Skin of body (tissue), 3 donors: ENCODE measurements at places on chromosomes 5 and 9. TPM values are rescaled to one million over a fixed set of nuclear protein-coding genes. Genes with fewer than 3 reads are reported as not detected.

ANKRD55 gene
- total RNA-seq, result 0.30 TPM

PCDHGA3 gene
- total RNA-seq, result 1.6 TPM

CDX1 gene
- 0.49 TPM for total RNA-seq

PLAC8L1 gene
- not detected for total RNA-seq

EGFLAM gene
- 22.2 TPM for total RNA-seq

CDH10 gene
- 0.79 TPM for total RNA-seq

PCDHB14 gene
- total RNA-seq, result 3.8 TPM

PCDHB2 gene
- 3.1 TPM for total RNA-seq

PCDH1 gene
- total RNA-seq, result 21.3 TPM

TAF11L11 gene
- not detected for total RNA-seq

RASEF gene
- 4.9 TPM for total RNA-seq

PDE6A gene
- total RNA-seq, result not detected

CERT1 gene
- 43.6 TPM for total RNA-seq

GABRA6 gene
- not detected for total RNA-seq

AHRR gene
- total RNA-seq, result 11.9 TPM

SPATA9 gene
- 2.3 TPM for total RNA-seq

SYK gene
- 10.2 TPM for total RNA-seq

PHPT1 gene
- total RNA-seq, result 70.4 TPM

TNFSF8 gene
- total RNA-seq, result 1.6 TPM

DMGDH gene
- total RNA-seq, result 3.3 TPM

SLC6A3 gene
- not detected for total RNA-seq

ORM1 gene
- 4.8 TPM for total RNA-seq

RAB3C gene
- total RNA-seq, result 0.20 TPM

PCYOX1L gene
- total RNA-seq, result 6.5 TPM

WNK2 gene
- 11.2 TPM for total RNA-seq

STPG3 gene
- not detected for total RNA-seq

TTC39B gene
- 22.9 TPM for total RNA-seq
